ENCODE measurements at places on chromosomes 2 and 18.

DNA sequence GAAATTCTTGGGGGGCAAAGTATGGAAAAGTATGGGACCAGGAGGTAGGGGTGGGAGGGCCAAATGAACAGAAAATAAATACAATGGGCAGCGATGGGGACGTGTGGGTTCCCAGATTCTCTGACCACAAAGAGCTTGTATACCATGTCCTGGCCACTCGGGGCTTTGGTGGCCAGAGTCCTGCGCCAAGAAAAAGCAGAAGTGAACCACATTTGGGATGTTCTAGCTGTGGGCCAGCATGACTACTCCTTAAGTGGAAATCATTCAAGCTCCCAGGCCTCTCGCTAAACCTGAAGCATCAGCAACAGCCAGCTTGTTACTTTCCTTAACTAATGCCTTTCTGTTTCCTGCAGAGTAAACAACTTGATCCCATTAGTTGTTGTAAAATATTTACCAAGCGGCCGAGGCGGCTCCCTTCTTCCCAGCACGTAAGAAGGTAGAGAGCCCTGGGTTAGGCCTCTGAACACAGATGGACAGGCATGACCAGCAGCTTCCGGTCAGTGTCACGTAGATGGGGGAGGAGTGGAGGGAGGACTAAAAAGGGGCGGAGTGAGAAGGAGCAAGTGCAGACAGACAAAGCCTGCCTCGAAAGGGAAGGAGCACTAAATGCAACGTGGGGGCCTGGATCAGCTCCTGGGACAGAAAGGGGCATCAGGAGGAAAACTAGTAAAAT, 88.2 kb downstream of the GALNT14 start:
- no peak for DNase-seq

GRCh38 chr18:57083485-57083884, 63.4 kb upstream of the BOD1L2 start:
- DNase-seq = no peak

GRCh38 chr2:205915130-205915524, 170.8 kb downstream of the INO80D start:
- no peak for DNase-seq

GRCh38 chr2:179412112-179412511, 147.5 kb upstream of the SESTD1 start:
- no peak for DNase-seq

All from NCI-H226 (cell line).